Activated naive CD8-positive, alpha-beta T cell treated with anti-CD3 and anti-CD28 coated beads for 36 hours (primary cell): ENCODE measurements at places on chromosomes 3 and 15.
A peak's percentile ranks its signal among the peaks of the same experiment; 100 is the strongest.

GRCh38 chr15:87799428-87799827 lies 457.1 kb downstream of the NTRK3 start:
- no peak for DNase-seq

DNA sequence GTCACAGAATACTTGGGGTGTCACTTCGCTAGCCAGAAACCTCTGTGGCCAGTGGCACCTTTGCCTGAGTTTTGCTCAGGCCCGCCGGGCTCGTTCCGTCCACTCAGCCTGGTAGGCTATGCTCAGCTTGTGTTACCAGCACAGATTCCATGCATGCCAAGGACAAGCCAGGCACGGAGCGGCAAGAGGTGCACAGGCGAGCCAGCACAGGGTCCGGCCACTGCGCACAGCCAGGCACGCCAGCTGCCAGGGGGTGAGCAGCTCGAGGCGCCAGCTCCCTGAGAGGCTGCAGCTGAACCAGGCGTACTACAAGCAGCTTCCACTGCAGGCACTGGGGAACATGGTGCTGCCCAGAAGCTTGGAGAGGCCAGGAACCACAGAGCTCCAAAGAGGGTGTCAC lies 14.7 kb downstream of the PCYT1A start:
- DNase-seq = no peak

DNA sequence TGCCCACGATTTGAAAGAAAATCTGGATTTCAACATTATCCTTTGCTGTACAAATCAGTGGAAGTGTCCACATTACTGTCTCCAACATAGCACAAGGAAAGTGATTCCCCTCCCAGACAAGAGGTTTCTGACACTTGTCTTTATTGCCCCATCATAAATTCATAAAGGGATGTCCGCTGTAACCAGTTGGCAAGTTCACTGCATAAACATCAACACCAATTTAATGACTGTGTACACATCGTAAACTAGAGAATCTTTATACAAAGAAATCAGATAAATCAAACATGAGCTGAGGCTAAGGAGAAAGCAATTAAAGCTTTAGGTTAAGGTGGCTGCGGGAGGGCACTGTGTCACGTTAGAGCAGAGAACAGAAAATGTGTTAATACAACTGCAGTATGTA lies 129.8 kb downstream of the MEIS2 start:
- DNase-seq = no peak

GRCh38 chr3:28322464-28322863 lies 26.1 kb upstream of the ZCWPW2 start:
- no peak for DNase-seq

- no peak for DNase-seq
Measured at GRCh38 chr3:127803619-127804018, 18.7 kb downstream of the MGLL start.

DNA sequence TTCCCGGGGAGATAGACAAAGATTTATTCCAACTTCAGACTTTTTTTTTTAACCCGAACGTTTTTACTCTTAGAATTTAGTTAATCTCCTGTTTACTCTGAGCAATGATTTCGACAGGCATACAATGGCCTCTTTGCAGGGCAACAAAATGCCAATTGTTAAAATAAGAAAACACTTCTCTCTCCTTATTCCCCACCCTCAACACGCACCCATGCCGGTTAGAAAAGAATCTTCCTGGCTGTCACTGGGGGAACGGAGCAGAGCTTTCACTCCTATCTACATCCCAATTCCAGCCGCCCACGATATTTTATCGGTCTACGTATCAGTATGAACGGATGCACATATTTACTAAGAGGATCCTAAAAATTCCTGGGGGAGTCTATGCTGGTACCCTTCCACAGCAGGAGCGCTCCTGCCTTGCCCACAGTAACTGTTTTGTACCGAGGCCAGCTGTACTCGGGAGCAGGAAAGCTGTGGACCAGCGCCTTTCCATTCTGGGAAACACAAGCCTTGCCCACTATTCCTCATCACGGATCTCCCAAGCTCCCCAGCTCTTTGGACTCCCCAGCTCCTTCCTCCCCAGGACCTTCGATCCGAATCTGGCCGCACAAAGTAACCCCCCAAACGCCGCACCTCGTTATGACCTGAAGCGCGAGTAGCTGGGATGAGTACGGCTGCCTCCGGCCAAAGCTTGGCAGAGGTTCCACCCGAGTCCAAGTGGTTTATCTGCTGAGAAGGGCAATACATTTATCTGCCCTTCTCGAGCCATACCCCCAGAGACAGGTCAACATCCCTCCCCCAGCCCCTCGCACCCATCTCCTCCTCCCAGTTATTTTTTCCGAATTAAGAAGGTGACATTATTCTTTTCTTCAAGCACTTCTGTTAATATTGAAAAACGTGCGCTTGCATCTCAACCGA lies 2.2 kb upstream of the FOXB1 start:
- no peak for DNase-seq

GRCh38 chr3:192883512-192883911 lies 34.1 kb downstream of the MB21D2 start:
- DNase-seq = no peak

GRCh38 chr3:89098173-89098572 lies 9.2 kb upstream of the EPHA3 start:
- DNase-seq = no peak

GRCh38 chr3:141738891-141739363 lies 829 bp downstream of the RNF7 start:
- DNase-seq = no peak

DNA sequence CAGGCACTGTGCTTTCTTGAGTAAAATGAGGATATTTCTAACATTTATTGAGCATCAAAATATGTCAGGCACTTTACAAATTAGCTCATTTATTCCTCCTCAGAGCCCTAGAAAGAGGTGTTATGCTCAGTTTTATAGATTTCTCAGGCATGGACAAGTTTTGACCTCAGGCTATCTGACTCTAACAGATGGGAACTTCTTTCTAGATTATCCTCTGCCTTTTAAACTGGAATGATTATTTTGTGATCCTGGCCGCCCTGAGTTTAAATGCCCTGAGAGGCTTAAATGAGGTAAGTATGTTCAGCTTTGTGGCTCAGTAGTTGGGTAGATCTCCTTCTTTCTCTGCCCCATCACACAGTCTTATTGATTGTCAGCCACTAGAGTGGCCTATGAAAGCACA lies 32.3 kb upstream of the ATP1B3 start:
- no peak for DNase-seq

GRCh38 chr3:116809208-116809607 lies 99.6 kb downstream of the TUSC7 start:
- DNase-seq = no peak

GRCh38 chr3:194989241-194989640 lies 281.7 kb downstream of the XXYLT1 start:
- DNase-seq = no peak

DNA sequence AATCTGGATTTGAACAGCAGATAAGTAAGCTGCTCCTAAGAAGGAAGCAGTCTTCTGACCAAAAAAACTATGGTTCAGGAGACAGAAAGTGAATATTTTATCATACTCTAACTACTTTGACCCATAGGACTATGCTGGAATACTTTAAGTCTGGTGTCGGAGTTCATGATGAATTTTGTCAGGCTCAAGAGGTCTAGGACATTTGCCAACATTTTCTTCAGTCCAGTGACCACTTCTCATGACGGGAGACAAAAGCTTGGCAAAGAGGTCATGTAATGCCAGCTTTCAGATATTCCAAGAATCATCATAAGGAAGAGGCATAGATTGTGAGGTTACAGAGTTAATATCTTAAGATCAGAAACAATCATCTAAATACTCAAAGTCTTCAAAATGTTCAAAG lies 20.5 kb upstream of the DCBLD2 start:
- DNase-seq = no peak

DNA sequence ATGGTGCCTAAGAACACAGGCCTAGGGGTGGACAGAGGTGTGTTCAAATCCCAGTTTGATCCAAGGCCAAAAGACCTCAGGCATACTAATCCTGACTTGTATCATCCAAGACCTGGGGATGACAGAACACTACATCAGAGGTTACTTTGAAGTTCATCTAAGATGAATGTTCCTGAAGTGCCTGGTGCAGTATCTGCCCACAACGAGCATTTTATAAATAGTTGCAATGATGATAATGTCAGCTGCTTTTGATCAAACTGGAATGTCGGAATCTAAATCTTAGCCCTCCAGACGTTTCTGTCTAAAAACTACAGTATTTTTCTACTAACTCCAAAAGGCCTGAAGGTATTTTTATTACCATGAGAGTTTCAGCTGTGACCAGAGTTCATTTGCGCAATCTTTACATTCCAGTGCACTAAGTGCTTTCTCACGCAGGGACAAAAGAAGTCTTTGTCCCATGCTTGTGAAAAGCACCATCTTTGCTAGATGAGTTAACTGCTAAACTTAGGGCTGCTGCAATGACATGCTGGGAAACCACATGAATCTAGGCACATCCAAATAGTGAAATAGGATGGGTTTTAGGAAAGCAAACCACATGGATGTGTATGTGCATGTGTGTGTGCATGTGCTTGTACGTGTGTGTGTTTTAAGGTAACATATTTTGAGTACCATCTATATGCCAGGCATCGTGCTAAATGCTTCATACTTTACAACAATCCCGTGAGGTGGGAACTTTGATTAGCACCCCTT lies 18.1 kb downstream of the ANXA2 start:
- DNase-seq = no peak

DNA sequence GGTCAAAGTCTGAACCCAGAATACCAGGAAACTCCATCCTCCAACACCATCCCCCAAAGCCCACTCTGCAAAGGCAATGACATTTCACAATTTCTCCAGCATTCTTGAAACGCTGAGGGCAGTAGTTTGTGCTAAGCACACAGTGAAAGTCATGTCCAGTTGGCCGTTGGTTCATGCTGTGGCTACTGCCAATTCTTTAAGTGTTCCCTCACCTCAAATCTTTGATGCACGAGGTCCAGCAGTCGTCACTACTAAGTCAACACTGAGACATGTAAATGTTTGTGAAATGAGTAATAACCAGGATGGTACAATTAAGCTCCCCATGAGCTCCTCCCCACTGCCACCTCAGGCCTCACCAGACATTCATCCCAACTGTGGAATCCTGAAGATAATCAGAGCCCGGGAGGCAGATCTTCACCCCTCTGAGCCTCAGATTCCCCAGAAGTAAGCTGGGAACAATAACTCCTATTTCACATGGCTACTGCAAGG lies 7.0 kb downstream of the SUCLG2 start:
- DNase-seq = no peak

GRCh38 chr3:176759815-176760506 lies 437.3 kb downstream of the TBL1XR1 start:
- no peak for DNase-seq

DNA sequence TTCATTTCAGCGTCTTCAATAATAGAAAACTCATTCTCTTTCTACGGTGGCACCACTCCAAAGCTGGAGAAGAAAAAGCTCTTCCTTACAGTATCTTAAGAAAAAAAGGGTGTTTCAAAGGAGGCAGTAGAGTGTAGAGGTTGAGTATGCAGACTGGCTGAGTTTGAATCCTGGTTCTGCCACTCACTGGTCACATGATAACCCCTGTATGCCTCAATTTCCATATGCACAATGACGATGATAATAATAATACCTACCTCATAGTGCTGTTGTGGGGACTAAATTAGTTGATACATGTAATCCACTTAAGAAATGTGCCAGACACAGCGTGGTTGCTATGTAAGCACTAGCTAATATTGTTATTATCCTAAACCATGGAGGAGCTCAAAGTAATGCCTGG lies 4.5 kb downstream of the ANP32A start:
- no peak for DNase-seq

- no peak for DNase-seq
Measured at GRCh38 chr15:79394231-79394630, 37.9 kb upstream of the MINAR1 start.

GRCh38 chr15:90592131-90592881 lies 62.6 kb downstream of the CRTC3 start:
- no peak for DNase-seq

DNA sequence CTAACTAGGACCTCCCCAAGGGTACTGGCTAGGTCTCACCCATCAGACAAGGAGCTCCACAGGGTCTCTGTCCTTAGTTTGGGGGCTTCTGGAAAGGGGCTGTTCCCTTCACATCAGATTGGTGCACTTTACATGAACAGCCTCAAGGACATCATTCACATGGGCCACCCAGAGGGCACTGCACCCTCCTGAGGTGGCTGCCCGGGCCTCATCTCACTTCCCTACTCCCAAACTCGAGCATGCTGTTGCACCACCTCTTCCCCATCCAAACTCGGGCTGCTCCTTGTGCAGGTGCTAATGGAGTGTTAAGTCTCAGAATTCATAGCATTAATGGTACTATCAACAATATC lies 48.1 kb downstream of the RAB11A start:
- no peak for DNase-seq

GRCh38 chr3:186826410-186826975 lies 16.0 kb upstream of the ADIPOQ start:
- DNase-seq = peak; percentile 36

DNA sequence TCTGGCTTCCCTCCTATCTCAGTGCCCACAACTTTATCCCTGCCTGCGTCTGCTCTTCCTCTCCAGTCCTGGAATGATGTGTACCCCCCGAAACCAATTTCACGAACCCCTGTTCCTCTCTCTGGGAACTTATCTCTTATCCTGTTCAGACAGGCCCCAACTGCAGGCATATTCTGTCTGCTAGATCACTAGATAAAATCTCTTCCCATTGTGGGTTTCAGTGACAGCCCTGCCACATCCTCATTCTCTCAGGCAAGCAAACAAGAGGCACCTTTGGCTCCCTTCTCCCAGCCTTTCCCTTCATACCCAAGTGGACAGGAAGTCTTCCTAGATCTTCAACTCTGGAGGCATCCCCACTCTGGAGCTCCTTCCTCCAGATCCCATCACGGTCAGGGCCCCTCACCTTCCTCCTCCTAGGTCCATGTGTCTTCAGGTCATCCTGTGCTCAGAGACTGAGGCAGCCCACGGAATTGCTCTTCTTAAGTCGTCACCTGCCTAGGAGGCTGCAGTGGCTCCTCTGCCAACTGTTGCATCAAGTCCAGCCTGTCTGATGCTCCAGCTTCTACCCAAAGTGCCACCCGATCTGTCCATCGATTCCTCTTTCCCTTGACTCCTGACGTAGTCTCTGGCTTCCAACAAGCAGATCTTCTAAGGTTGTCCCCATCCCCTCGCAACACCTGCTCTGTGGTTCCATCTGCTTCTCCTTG lies 190.8 kb downstream of the SLCO3A1 start:
- DNase-seq = no peak

DNA sequence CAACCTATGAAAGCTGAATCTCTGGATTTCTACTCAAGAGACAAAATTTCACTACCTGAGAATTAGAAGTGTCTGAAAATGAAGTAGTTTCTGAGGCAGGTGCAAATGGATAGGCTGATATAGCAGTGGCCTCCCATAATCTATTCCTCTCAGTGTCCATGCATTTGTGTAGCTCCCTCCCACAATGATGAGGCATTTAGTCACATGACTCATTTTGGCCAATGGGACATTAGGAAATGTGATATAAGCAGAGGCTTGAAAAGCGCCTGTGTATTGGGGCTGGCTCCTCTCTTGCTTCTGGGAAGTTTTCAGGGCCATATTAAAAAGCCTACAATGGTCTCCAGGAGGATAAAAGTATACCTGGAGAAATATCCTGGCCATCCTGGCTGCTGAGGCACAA lies 79.7 kb upstream of the MRPL3 start:
- DNase-seq = no peak

- DNase-seq = no peak
Measured at GRCh38 chr3:48405971-48406370, 23.9 kb downstream of the PLXNB1 start.
